ENCODE measurements at places on chromosomes 11 and 22.

GRCh38 chr11:80118073-80118472, 677.2 kb upstream of the TENM4 start:
- no peak for DNase-seq

DNA sequence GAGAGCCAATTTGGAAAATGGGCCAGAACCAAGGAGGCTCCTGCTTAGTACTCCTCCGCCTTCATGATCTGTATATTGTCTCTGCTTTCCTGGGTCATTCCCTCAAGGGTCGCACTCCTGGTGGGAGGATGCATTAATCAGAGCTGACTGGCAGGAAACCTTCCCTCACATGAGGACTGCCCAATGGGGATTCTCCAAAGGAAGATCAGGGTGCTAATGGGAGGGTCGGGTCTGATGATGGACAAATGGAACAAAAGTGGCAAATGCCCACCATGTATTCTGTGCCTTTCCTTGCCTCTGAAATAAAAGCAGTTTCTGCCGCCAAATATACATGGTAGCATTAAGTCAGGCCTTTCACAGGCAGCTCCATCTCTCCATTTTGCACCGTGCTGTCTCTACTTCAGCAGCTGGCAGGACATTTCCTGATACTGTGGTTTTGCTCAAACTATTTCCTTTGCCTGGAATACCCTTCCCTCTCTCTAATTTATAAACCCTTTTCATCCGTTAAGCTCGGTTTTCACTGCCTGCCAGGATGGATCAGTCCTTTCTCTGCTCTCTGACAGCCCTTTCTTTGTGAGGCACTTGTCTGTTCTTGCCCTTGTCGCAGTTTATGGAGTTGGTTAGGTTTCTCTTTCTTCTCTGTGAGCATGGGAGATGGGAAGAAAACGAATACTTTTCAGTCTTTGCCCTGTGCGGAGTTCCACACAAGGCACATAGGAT, 13.5 kb downstream of the SREBF2 start:
- DNase-seq: no peak

GRCh38 chr11:91792779-91793262, 431.8 kb upstream of the FAT3 start:
- DNase-seq: no peak

DNA sequence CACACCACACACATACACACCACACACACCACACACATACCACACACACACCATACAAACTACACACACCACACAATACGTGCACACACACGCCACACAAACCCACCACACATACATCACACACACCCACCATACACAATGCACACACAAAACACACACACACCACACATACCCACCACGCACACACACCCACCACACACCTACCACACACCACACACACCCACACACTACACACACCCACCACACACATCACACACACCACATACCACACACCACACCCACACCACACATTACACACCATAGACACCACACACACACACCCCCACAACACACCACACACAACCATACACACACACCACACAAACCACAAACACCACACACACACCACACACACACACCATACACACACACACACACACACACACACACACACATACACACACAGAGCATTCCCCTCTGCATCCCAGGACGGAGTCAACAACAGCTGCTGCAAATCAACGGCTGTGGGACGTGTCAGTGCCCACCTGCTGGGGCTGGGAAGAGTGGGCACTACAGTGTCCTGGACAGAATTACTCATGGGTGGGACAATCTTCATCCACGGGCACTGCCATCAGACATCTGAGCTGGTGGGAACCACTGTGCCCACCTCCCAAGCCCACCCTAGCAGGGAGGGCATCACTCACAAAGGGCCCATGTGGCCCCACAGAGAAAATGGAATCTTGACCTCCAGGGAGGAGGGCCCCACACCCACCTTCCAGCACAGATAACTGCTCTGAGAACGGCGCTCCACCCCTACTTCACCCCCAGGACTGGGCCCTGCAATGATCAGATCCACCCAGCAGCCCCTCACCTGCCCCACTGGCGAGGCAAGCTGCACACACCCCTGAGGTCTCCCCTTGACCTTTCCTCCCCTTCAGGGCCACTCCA, 8.4 kb downstream of the TP53I11 start:
- no peak for DNase-seq

DNA sequence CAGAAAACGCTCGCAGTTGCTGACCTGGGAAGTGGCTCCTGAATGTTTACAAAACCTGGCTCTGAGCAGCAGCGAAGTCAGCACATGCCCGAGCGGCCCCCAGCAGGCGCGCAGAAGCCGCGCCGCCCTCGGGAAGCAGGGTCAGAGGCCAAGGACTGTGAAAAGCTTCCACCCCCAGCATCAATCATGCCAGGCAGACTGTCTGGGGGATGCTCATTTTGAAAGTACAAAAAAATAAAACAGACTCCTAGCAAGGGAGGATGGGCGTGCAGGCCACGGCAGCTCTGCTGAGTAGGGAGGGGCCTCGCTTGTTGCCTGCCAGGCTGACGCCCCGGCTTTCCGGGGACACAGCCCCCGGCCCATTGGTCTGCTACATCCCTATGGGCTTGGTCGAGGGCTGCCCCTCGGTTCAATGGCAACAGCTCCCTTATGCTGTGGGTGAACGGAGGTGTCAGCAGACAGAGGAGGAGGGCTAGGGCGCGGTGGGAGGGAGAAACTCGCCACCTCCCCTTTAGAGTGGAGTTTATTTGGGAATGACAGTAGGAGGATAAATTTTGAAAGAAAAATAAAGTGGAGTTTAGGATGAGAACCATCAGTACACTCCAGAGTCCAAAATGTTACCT, 37.7 kb upstream of the GNB1L start:
- peak; percentile 19 for DNase-seq

- no peak for DNase-seq
These were observed 17.0 kb upstream of the FAM181B start for GRCh38 chr11:82750643-82751139.

- DNase-seq: no peak
These were observed 48.1 kb downstream of the SMIM38 start for GRCh38 chr11:69203901-69204245.

- peak; percentile 6 for DNase-seq
These were observed 23.8 kb upstream of the OAF start for GRCh38 chr11:120186774-120187591.

GRCh38 chr11:77518471-77518870, 44.6 kb upstream of the PAK1 start:
- no peak for DNase-seq

DNA sequence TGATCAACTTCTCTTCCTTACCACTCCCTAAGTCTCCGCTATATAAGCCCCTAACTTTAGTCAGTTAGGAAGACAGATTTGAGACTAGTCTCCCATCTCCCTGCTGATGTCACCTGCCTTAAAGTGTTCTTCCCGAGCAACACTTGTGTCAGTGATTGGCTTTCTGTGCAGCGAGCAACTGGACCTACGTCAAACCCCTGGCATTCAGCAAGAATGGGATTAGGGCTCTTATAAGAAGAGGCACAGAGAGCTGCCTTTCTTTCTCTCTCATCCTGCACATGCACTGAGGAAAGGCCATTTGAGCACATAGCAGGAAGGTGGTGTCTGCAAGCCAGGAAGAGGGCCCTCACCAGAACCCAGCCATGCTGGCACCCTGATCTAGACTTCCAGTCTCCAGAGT, 116.6 kb upstream of the THY1 start:
- DNase-seq: no peak

DNA sequence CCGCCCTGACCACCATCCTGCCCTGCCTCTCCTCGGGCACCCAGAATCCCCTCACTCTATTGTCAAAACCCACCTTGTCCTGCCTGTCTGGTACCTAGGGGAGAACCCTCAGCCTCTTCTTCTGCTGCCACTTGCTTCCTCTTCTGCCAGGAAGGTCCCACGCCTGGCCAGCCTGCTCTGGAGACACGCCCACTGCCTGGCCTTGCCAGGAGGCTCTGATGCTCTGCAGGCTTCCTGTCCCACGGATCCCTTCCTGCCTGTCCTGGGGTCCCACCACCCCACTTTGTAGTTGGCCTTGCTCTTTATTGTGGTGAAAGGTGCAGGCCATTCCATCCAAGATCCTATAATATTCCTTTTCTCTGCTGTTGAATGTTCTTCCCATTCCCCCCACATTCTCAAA, 63.4 kb downstream of the BMAL1 start:
- DNase-seq: no peak

- DNase-seq: no peak
These were observed 323.7 kb downstream of the MIAT start for GRCh38 chr22:26981111-26981510.

GRCh38 chr22:40491990-40492631, 121.7 kb downstream of the SGSM3 start:
- DNase-seq: no peak

DNA sequence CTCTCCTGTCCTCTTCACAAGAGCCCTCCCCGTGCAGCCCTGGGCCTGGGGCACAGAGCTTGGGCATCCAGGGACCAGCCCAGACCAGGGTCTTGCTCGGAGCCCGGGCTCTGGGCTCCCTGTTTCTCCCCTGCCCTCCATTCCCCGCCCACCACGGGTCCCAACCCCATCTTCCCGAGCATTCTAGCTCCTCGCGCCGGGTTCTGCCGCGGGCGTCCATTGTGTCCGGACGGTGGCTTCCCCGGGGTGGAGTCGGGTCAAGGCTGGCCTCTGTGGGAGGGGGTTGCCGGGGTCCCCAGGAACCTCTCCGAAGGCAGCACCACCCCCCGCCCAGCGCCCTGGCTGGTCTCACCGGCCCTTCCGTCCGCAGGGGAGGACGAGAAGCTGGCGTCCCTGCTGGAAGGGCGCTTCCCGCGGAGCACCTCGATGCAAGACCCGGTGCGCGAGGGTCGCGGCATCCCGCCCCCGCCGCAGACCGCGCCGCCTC, 18.1 kb upstream of the ACR start:
- no peak for DNase-seq

- DNase-seq: no peak
These were observed 222.1 kb downstream of the LRRC4C start for GRCh38 chr11:41237382-41237781.

DNA sequence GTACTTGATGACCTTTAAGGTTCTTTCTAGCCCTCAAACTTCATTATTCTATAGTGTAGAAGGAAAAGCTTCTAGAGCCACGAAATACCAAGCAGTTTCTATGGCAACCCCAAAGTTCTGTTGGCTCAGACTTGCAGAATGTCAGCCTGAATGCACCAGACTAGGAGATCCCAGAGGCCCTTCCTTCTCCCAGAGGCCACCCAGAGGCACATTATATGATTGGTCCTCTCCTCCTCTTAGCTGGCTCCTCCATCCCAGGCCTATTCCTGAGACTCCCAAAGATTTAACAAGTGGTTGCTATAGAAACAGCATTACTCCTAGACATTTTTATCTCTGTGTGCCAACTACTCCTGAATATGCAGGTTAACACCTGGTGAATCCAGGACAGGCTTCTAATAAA, 69.2 kb upstream of the CCDC90B start:
- no peak for DNase-seq

DNA sequence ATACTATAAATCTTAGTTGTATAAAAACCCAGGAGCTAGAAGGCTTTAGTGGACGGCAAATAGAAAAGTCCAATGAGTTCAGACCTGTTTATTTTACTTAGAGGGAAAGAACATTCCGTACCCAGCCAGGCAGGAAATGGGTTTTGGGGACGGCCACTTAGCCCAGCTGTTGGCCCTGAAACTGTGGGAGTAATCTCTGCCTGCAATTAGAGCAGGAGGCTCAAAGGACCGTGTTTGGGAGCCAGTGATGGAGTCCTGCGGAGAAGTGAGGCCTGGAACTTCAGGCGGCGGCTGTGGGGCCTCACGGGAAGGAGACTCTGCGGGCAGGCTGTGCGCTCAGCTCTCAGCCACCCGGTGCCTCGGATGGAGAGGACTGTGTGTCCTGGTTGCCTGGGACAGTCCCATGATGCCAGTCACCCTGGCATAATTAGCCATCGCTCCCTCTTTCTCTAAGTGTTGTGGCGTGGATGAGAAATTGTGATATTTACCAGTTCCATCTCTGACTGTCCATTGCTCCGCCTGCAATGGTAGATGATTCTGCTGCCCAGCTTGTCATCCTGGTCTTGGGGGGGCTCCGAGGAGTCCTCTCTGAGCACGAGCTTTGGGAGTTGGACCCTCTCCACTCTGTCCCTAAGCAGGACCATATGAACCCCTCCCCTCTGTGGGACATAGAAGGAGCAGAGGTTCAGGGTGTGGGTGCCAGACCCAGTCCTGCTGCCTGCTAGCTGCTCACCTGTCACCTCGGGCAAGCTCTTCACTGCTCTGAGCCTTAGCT, 530.3 kb downstream of the TBC1D22A start:
- DNase-seq: no peak

DNA sequence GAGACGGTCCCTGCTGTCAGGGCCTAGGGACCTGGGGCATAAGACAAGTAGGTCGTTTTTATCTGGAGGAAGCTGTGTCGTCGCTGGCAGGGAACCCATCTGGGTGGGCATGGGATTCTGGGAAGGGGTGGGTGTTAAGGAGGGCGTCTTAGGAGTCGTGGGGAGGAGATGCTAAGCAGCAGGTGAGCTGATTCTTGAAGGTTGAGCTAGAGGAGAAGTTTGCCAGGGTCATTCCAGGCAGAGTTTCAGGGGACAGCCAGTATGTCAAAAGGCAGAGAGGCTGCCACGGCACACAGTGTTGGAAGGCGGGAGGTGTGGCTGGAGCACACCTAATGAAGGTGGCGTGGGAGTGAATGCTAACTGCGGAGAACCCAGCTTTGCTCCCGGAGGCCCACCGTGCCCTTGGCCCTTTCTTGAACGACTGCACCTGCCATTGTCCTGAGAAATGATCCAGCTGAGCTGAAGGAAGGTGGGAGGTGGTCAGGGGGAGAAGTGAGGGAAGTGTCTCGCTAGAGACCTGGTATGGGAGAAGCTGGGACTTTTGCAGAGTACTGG, 1.3 kb downstream of the FAM118A start:
- no peak for DNase-seq

DNA sequence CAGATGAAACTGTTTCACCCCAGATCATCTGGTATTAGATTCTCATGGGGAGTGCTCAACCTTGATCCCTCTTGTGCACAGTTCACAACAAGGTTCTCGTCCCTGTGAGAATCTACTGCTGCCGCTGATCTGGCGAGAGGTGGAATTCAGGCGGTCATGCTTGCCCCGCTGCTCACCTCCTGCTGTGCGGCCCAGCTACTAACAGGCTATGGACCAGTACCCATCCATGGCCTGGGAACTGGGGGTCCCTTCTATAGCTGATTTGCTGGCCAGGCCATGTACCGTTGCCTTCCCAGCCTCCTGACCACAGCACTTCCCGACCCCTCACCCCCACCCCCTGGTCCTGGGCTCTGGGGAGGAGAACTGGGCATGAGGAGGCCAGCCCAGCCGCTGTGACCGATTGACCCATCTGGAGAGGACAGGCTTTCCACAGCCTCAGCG, 2.6 kb downstream of the PHLDA2 start:
- no peak for DNase-seq

GRCh38 chr11:61004180-61004611, 32.7 kb downstream of the CD6 start:
- no peak for DNase-seq
